Glutamatergic neuron (in vitro differentiated cells): ENCODE measurements at places on chromosomes 4 and X. TPM values are rescaled to one million over a fixed set of nuclear protein-coding genes. Genes with fewer than 3 reads are reported as not detected.

KLHL15 gene
- total RNA-seq = 5.0 TPM

PHEX gene
- 0.17 TPM for total RNA-seq

TMPRSS11A gene
- total RNA-seq = not detected

ZCCHC18 gene
- 12.1 TPM for total RNA-seq

FAAH2 gene
- 1.8 TPM for total RNA-seq
